ENCODE measurements at places on chromosomes 4 and X. TPM values are rescaled to one million over a fixed set of nuclear protein-coding genes. Genes with fewer than 3 reads are reported as not detected.

Gene ETDA
- total RNA-seq = not detected

Gene TMEM184C
- total RNA-seq = 26.1 TPM

Gene INTS6L
- not detected for total RNA-seq

GRCh38 chr4:110198049-110198434, 373 bp downstream of the ELOVL6 start:
- DNase-seq = no peak

- no peak for DNase-seq
Observed at GRCh38 chrX:46704767-46705386, 54.0 kb downstream of the SLC9A7 start.

DNA sequence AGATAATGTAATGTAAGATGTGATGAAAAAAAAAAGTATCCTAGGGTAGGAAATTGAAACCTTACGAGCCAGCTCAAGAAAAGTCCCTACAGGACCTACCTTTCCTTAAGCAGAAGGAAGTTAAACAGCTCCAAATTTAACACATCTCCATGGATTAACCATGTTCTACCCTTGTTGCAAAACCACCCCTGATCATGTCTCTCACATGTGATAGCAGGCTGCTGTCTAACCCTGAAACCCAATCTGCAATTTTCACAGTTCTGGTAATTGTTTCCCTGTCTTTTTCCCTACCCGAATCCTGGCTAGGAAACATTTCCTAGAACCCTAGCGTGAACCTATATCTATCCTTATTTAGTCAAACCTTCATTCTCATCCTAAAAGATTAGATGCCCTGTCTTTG, 198.9 kb downstream of the SPOCK3 start:
- DNase-seq = no peak

Gene DCAF8L1
- not detected for total RNA-seq

DNA sequence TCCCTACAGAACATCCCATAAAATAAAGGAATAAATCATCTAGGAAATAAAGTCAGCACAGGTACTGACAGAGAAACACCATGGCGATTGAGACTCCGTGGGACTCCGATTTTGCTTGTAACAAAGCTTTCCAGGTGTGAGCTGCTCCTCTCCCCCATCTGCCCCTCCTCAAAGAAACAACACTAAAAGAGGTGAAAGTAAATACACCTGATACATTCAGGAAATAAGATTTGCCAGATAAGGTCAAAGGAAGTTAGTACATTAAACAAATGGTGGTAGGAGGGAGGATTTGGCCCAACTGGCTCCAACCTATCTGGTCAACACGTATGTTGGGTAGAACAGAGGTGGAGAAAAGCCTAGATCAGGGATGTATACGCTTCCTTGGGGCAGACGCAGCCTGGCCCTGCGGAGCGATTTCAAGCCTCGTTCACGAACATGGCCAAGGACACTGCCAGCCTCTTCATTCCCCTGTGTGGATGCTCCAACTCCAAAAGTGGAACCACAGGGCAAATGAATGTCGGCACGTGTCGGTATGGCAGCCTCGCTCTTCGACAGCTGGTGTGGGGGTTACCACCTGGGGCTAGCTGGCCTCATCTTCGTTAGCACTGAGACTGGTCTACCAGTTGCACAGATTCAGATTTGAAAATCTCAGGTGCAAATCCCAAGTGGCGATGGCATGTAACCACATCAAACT, 162.5 kb downstream of the AFAP1 start:
- no peak for DNase-seq

- DNase-seq = no peak
Observed at GRCh38 chrX:150968862-150969720, 14.0 kb upstream of the HMGB3 start.

Gene CT83
- total RNA-seq = not detected

GRCh38 chrX:149618871-149619270, 12.7 kb downstream of the TMEM185A start:
- DNase-seq = no peak

DNA sequence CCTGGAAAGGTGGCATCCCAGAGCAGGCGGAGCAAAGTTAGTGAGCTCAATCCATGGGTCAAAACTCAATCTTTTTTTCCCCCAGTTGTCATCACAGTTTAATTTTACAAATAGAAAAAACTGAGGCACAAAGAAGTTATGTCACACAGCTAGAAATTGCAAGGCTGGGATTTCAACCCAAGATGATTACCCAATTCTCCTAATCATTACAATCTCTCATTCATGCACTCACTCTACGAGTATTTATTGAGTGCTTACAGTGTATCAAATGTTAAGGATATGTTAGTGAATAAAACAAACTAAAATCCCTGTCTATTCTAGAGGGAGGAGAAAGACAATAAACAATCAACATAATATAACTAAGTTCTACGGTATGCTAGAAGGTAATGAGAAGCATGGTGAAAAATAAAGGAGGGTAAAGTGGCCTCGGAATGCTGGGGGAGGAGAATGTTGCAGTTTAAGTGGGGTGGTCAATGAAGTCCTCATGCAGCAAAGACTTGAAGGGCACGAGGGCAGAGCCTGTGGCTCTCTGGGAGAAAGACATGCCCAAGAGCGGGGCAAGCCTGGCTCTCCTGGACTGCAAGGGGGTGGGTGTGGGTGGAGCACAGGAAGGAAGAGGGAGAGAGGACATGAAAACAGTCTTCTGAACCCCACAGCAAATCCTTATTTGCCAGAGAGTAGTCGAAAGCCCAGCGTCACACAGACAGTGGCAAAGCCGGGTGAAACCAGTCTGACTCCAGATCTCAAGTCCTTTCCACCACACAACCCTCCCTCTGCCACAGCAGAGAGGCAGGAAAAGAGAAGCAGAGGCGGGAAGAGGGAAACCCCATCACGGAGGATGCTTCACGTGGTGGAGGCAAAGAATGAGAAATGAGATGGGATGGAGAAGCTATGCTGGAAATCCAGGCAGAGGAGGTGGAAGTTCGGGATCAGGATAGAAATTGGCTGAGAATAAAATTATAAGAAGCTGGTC, 48.3 kb downstream of the RAB33B start:
- DNase-seq = no peak

Gene SLC30A9
- total RNA-seq = 104 TPM

Gene SMPX
- total RNA-seq = 0.67 TPM

- no peak for DNase-seq
Observed at GRCh38 chrX:107823456-107823855, 2.2 kb upstream of the MID2 start.

DNA sequence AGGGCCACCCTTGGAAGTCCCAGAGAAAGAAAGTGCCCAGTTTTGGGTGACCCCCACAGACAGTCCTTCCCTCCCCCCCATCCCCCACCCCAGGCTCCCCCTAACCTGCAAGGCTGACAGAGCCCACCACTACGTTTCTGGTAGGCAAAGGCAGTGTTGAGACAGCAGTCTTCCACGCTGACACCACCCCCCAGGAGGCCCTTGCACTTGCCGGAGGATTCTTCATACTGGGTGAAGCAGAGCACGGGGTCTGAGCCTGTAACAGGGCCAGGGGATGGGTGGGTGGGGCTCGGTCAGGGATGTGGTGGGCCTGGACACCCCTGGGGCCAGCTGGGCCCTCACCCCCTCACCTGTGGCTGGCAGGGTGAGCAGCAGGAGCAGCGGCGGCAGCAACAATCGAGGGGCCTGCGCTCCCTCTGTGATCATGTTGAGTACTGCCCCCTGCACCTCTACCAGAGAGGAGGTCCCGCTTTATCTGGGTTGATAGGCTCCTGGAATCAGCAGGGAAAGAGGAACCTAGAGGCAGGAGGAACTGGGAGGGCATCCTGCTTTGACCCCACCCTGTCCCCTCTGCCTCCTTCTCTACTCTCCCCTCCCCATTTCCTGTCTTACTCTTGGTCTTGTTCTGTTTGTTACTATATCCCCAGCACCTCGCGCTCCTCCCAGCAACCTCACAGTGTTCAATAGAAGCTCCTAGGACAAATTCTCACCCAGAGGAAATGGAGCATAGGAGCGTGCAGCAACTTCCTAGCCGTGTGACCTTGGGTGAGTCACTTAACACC, at the start of gene CFP:
TSS of gene CFP (minus strand) at position 512 of the 782 bp plus-strand sequence. CDS start at position 426, 86 bp downstream.
- no peak for DNase-seq

DNA sequence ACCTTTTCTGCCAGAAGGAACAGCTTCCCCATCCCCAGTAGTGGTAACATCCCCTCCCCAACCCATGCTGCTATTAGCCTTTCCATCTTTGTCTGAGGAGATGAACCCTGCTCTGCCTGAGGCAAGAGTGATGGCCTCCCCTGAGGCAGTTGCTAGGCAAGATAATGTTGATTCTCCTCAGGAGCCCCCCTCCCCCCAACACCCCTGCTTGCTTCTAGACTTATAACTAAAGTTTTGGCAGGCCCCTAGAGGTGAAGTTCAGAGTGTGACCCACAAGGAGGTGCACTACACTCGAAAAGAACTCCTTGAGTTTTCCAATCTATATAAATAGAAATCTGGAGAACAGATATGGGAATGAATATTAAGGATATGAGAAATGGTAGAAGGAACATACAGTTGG, 962.5 kb downstream of the ADGRL3 start:
- no peak for DNase-seq

- no peak for DNase-seq
Observed at GRCh38 chr4:8834681-8835220, 36.9 kb downstream of the HMX1 start.

Gene SYN1
- not detected for total RNA-seq

DNA sequence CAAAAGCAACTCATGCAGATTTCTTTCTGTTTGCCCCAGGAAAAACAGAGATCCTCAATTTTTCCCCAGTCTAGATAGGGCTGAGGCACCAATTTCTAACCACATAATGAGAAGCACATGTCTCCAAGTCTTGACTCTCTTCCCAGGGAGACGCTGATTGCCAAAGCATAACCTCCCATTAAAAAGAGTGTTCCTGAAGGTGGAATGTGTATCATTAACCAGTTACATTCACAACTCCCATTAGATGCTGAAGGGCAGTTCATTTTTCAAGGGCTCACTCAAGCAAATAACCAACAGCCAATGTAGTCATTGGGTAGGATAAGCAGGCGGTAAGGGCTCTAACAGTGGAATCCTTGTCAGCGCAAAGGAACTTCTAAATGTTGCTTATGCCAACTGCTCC, 27.5 kb downstream of the TMEM47 start:
- DNase-seq = no peak

DNA sequence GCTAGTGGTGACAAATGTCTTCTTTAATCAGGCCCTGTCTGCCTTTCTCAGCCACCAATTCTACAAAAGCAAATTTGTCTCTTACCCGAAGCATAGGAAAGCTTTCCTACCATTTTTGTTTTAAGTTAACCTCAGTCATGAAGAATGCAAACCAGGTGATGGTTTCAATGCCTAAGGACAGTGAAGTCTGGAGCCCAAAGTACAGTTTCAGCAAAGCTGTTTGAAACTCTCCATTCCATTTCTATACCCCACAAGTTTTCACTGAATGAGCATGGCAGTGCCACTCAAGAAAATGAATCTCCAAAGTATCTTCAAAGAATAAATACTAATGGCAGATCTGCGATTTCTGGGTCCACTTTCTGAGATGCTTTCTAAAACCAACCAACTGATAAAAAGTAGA, 23.9 kb downstream of the SRD5A3 start:
- no peak for DNase-seq

DNA sequence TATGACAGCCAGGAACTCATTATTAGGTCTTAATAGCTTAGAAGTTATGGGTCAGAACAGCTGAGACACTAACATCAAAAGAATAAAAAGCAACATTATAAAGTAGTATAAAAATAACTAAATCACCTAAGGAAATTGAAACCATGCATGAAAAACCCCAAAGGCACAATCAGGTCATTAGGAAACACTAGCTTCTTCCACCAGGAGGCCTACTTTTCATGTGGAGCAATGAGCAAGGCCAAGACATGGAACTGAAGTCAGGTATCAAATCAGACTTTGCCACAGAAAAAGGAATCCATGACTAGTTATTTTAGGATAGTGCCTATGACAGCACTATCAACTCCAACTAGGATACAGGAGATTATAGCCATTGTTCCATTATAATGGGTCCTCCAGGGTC, 7.9 kb downstream of the HUWE1 start:
- DNase-seq = no peak

GRCh38 chrX:56618323-56618722, 54.9 kb downstream of the UBQLN2 start:
- no peak for DNase-seq

DNA sequence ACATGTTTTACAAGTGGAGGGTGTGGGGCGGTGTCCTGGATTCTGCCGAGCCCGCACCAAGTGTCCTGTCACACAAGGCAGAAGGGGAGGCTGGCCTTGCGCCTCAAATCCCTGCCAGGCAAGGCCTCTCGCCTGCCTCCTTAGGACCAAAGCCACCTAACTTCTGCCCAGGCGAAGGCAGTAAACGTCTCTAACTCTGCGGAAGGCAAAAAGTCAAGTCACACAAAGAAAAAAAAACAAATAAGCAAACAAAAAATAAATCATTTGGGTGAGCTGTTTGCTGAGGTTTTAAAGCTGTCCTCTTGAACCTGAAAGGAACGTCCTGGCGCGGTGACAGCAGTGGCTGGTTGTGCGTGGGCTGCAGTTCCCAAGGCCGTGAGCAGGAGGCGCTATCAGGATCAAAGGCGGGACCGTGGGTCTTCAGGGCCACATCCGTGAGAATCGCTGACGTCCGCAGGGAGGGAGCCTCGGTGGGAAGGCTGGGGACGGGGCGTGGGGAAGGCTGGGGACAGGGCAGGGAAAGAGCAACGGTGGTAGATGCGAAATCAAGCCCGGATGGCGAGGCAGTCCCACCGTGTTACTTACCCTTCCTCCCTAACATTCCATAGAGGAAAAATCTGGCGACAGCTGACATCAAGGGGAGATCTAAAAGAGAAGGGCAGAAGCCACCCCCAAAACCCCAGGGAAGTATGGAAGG, 99.1 kb downstream of the TRAPPC11 start:
- DNase-seq = no peak

GRCh38 chrX:15059474-15059873, 186.3 kb downstream of the MOSPD2 start:
- no peak for DNase-seq

- DNase-seq = no peak
Observed at GRCh38 chr4:93657527-93657926, 171.0 kb upstream of the ATOH1 start.

DNA sequence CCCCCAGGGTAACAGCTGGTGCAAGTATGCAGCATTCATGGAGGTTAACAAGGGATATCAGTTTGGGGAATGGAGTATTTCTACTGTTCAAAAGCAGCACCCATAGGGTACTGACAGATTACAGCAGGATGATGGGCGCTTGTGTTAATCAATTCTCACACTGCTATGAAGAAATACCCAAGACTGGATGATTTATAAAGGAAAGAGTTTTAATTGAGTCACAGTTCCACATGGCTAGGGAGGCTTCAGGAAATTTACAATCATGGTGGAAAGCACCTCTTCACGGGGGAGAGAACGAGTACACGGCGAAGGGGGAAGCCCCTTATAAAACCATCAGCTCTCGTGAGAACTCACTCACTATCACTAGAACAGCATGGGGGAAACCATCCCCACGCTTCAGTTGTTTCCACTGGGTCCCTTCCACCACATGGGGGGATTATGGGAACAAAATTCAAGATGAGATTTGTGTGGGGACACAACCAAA, 64.1 kb downstream of the TNIP2 start:
- no peak for DNase-seq

Gene LDOC1
- not detected for total RNA-seq

- DNase-seq = no peak
Observed at GRCh38 chrX:43849173-43849572, 33.1 kb downstream of the MAOB start.

GRCh38 chrX:83529950-83530349, 21.9 kb downstream of the POU3F4 start:
- no peak for DNase-seq

Gene CSAG1
- total RNA-seq = not detected

- no peak for DNase-seq
Observed at GRCh38 chr4:6957994-6958393, 48.4 kb downstream of the TBC1D14 start.

- no peak for DNase-seq
Observed at GRCh38 chr4:187827631-187828030, 167.9 kb upstream of the ZFP42 start.

Gene SPRY1
- 22.5 TPM for total RNA-seq

- no peak for DNase-seq
Observed at GRCh38 chr4:127624173-127624572, 8.6 kb upstream of the INTU start.
